ENCODE measurements at places on chromosomes 6 and 20. TPM values are rescaled to one million over a fixed set of nuclear protein-coding genes. Genes with fewer than 3 reads are reported as not detected.
A peak's percentile ranks its signal among the peaks of the same experiment; 100 is the strongest.

- no peak for DNase-seq
Measured at GRCh38 chr20:52172392-52173047, 19.1 kb downstream of the ZFP64 start.

GRCh38 chr20:36975099-36975818 lies 23.8 kb upstream of the SAMHD1 start:
- DNase-seq: no peak

DNA sequence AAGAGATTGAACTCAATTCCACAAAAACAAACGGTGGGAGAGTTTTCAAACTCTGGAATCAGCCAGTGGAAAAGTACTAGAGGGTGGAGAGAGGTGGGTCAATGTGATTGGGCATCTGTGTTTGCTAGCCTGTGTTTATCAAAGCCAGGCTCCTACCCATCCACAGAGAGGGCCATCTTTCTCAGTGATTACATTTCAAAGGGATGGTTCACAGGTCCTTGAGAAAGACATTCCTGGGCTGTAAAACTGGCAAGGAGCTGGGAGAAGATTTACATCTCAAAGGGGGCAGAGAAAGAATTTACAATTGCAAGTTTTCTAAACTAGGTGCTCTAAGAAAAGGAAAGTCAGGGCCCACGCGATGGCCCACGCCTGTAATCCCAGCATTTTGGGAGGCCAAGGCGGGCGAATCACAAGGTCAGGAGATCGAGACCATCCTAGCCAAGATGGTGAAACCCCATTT lies 146.8 kb upstream of the UST start:
- peak; percentile 97 for DNase-seq

GRCh38 chr20:48984575-48985219 lies 61.4 kb upstream of the CSE1L start:
- no peak for DNase-seq

DNA sequence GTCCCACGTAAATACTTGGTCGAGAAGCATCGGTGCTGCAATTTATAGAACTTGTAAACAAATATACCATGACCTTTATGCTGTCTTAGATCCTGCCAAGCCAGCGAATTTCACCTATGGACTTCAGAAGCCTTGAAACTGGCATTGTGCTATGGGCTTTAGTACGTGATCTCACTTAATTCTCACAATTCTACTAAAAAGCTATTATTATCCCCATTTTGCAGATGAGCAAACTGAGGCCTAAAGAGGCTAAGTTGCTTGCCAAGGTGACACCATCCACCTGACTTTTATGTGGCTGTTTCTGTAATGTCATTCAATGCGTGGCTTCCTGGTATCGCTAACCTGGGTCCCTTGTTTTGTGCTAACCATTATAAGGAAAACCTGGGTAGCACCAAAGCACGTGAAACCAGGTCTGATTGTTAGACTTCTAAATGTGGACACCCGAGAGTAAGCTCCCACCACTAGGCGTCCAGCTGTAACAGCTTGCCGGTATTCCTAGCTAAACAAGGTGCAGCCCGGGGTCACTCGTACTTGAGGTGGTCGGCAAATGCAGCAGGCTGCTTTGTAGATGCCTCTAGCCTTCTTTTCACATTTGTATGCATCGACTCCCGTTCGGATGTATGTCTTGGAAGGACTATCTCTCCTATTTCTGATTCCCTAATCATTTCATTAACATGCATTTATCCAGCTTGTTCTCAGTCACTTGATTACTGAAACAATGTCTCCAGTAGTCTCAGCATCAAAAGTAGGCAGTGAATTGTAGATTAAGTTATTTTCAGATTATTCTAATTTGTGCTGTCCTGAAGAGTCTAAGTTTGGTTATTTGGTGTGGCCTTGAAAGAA lies 1.1 kb downstream of the SYNJ2 start:
- DNase-seq: peak; percentile 47

DNA sequence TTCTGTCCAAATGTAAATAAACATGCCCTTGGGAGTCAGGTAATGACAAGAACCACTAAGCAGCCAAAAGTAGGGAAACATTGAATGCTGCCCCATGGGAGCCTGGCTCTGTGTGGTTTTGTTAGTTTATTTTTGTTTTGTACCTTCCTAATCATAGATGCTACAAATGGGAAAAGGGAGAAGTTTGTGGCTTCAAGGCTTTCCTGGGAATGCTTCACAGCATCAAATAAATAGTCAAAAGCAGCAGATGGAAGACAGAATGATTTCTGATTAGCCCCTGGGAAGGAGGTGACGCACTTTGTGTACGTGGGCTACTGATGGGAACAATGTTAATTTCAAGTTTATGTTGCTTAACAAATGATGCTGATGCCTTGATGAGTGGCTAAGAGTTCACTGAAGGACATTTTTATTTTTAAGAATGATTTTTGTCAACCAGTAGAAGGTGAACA lies 532.7 kb downstream of the BCKDHB start:
- no peak for DNase-seq

- no peak for DNase-seq
Measured at GRCh38 chr6:106856227-106856874, 118.2 kb downstream of the CD24 start.

- no peak for DNase-seq
Measured at GRCh38 chr6:28137505-28137981, 4.1 kb upstream of the ZKSCAN8 start.

DNA sequence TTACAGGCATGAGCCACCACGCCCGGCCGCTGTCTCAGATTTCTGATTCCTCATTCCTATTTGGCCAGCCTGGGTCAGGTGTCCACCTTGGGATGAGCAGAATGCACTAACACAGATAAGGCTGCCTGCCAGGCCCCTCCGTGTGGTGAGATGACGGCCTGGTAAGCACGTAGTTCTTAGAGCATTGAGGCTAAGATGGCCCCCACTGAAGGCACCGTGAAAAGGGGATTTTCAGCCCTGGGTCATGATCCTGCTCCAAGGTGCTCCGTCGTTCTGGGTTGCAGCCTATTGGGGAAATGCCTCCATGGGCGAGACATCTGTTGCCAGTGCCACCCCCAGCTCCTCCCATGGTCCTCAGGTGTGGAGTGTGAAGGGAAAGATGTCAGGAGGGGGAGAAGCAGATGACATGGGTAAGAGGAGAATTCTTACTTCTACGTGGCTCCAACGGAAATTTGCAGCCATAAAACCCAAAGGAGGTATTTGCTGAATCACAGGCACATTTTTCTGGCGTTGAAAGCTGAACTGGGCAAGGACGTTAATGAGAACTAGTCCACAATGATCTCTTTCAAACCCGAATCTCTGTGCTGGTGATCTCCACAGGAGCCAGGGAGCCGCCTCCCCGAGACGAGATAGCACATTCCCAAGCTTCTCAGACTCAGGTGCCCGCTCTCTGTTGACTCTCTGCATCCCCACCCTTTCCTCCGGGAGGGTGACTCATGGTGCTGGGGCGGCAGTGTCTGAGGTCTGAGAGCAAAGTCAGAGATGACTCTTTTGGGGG lies 34.0 kb upstream of the BMP6 start:
- DNase-seq: peak; percentile 51

DNA sequence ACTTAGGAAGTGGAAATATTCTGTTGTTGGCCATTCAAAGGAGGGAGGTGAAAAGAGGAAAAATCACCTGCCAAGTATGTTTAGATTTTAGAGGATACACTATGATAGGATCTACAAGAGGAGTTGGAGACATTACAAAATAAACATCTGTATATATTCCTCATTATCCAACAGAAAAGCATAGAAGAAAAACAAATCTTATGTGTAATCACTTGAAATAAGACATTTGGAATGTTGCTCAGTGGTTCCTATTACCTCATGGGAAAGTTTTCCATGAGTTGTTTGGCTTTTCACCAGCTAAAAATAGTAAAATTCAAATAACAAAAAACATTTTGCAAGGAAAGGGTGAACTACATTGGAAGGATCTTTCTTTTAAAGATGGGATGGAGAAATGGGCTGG lies 76.7 kb upstream of the CARMIL1 start:
- DNase-seq: no peak

GRCh38 chr6:19805129-19805481 lies 32.1 kb upstream of the ID4 start:
- DNase-seq: peak; percentile 4

GRCh38 chr6:107652526-107653182 lies 162.7 kb downstream of the SOBP start:
- no peak for DNase-seq

GRCh38 chr6:31769684-31770371 lies 7.3 kb downstream of the VWA7 start:
- DNase-seq: peak; percentile 84

DNA sequence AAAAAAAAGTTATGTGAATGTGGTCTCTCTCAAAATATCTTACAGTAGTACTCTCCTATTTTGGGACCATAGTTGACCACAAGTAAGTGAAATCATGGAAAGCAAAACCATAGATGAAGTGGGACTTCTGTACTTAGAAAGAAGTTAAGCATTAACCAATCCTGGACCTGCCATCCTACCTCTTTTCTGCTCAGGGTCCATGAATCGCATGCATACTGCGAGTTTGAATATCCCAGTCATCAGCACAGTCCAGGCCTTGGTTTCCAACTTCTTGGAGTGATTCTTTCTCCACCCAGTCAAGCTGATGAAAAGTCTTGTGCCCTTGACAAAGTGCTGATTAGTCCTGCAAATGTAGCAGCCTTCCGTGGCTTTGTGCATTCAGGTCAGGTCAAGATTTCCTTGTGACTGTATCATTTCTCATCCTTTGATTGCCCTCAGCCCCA lies 46.0 kb downstream of the RNF217 start:
- DNase-seq: no peak

GRCh38 chr6:122825163-122825562 lies 36.1 kb downstream of the SMPDL3A start:
- peak; percentile 39 for DNase-seq

GRCh38 chr20:62938105-62938888 lies at the start of gene GID8:
Gene GID8, plus strand, starts transcription at chr20:62938147. Its CDS starts 3,356 bp downstream, at chr20:62941503.
- peak; percentile 65 for DNase-seq

DNA sequence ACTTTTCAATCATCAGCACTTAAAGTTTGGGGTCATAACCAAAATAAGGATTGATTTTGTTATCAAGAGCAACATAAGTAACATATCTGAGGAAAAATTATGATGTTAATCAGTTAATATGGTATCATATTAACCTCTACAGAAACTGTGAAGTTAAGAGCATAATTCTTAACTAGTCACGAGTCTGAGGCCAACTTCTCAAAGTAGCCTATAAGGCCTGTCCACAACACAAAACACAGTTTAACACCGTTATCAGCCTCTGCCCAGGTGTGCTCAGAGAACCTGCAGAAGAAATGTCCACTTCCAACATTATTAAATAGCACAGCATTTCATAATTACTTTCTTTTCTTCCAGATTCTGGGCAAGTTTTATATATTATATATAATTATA lies 1.1 kb downstream of the STX7 start:
- DNase-seq: no peak

DNA sequence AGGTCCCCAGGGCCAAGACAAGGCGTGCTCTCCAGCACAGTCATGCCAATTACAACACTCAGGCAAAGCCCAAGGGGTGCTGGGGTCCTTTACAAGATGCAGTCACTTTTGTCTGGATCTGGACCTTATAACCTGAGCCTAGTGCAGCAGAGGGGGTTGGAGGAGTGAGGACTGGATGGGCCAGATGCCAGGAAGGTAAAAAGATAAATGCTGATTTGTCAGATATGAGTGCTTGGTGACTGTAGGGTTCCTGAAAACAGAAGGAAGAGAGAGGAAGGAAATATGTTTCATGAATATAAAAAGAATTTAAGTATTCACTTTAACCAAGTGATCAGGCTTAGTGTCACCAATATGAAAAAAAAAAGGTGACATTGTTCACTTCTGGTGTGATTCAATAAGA lies 43.4 kb upstream of the TFAP2A start:
- no peak for DNase-seq

GRCh38 chr20:17225851-17226409 lies 910 bp upstream of the PCSK2 start:
- peak; percentile 67 for DNase-seq

- no peak for DNase-seq
Measured at GRCh38 chr20:22984606-22985005, 50.5 kb upstream of the SSTR4 start.

DNA sequence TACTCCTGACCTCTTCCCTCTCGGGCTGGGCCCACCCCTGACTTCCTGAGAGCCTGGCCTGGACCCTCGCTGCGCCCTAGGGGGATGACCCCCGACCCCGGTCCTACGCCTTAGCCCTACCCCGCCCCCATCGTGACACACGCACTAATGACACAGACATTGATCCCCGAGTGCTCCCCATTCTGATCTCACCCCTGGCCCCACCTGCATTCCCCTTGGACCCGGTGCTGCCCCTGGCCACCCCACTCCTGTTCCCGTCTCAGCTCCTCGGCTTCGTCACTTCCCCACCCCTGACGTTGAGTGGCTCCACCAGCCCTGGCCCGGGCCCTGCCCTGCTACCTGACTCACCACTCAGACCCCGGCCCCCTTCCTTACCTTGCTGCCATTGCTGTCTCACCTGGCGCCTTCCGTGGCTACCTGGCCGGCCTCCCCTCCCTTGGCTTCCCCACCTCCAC lies 12.1 kb downstream of the RBCK1 start:
- DNase-seq: no peak

GRCh38 chr6:41066867-41067304 lies 5.3 kb downstream of the OARD1 start:
- DNase-seq: peak; percentile 86

GRCh38 chr20:37152284-37152683 lies 26.8 kb upstream of the RPN2 start:
- no peak for DNase-seq

DNA sequence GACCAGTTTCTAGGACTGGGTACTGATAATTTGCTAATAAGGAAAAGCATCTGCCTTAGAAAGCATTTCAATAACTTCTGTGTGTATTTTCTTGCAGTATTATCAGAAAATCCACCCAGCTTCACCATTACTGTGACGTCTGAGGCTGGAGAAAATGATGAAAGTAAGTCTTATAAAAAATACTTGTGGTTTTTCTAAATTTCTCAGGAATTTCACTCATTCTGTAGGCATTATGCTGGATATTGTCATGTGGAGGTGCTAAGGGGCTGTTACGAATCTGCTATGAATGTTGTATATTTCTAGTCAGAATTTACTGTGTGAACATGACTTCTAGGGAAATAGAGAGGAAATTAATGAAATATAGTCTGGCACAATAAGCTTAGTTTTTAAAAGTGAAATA lies 8.9 kb downstream of the RWDD1 start:
- no peak for DNase-seq

FOXQ1 gene
- polyA plus RNA-seq: not detected

GSTA2 gene
- polyA plus RNA-seq: not detected

DUSP15 gene
- polyA plus RNA-seq: 0.61 TPM

ARFGAP1 gene
- polyA plus RNA-seq: 41.5 TPM

SCRT2 gene
- not detected for polyA plus RNA-seq

NCOA6 gene
- 17.4 TPM for polyA plus RNA-seq
